ENCODE measurements at places on chromosomes 11 and 22.
A peak's percentile ranks its signal among the peaks of the same experiment; 100 is the strongest.

GRCh38 chr11:13055200-13055599, 46.1 kb downstream of the RASSF10 start:
- no peak for DNase-seq

DNA sequence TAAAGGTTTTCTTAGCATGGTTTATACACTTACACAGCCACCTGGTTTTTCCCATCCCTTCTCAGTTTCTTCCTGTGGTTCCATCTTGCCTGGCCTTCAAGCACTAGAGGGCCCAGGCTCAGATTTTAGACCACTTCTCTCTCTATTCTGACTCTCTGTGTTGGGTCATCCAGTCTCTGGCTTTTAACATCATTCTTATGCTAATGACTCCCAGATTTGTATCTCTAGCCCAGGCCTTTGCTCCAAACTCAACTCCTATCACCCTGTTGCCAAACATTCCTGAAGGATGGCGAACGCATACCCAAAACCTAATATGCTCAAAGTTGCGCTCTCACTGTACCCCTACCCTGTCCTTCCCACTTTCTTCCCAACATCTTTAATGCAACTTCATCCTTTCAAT, 135.1 kb downstream of the SPATA19 start:
- no peak for DNase-seq

- DNase-seq = peak; percentile 79
Measured at GRCh38 chr22:37752189-37753087, 55.3 kb upstream of the GCAT start.

GRCh38 chr11:28488336-28488735, 380.1 kb downstream of the METTL15 start:
- DNase-seq = no peak

GRCh38 chr11:34490304-34490703, 23.3 kb downstream of the ELF5 start:
- DNase-seq = no peak

GRCh38 chr11:130227373-130227772, 67.8 kb downstream of the ST14 start:
- no peak for DNase-seq

DNA sequence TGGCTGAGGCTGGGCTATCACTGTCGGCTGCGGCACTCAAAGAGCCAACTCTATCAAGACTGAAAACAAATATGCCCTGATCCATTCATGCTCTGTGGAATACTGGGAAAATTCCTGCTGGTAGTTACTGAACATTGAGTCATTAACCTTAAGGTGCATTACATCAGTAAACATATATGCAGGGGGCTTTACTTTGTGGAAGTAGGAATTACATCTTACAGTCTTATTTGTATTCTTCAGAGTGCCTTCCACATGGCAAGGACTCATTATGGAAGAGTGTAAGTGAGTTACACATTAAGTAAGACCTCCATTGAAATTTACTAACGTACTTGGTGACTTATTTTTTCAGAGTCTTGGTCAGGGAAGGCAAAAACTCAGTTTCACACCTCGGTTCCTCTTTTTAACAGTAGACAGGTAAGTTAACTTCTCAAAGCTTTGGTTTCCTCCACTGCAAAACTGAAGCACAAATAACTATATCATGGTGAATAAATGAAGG, 4.5 kb downstream of the OR5B21 start:
- DNase-seq = no peak

DNA sequence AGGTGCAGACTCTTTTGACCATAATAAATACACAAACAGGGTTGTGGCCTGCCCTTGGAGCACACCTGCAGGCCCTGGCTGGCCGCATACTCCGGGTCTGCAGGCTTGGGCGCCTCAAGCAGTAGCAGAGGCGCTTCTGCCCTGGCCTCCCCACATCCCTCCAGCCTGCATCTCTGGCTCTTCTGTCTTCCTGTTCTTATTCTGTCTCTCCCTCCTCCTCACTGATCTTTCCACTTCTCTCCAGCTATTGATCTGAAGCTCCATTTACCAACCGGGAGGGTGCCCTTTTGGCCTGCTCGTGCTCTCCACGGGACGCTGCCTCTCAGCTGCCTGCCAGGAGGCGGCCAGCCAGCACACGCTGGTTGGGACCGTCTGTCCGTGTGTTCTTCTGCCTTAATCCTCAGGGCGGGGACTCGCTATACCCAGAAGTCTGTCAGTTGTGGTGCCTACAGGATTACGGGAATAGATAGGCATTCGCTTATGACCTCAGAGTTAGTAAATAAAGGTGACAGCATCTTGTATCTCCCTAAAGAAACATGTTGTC, 5.2 kb downstream of the UPB1 start:
- no peak for DNase-seq

DNA sequence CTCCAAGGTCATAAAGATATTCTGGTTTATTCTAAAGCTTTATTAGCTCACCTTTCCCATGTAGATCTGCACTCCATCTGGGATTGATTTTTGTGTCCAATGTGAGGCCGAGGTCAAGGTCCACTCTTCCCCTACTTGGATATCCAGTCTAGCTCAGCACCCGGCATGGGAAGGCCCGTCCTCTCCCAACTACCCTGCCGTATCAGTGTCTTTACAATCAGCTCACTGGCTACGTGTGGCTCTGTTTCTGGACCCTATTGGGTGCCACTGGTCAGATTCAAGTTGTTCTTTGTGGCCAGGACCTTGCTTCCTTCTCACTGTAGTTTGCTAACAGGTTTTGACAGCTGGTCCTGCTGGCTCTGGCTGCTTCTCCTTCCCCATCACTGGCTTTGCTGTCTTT, 30.9 kb downstream of the KCNQ1OT1 start:
- no peak for DNase-seq

- DNase-seq = no peak
Measured at GRCh38 chr11:62295504-62295903, 3.4 kb downstream of the SCGB1D4 start.

DNA sequence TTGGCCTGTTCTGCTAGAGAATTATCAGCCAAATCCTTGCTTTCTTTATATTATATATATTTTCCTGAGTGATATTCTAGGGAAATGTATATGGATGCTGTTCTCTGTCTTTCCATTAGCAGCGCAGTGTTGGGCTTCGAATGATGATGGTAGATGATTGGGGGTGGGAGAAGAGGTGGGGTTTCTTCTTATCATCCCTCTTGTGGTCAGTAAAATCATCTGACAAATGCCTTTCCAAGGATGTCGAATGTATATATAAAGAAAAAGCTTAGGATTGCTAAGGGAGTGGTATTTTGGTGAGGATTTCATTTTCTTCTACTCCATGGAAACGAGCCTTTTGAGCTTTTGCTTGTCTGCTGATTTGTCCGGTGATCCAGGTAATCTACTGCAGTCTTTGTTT, 48.9 kb downstream of the ARHGEF12 start:
- DNase-seq = no peak
